Stimulated activated CD8-positive, alpha-beta memory T cell treated with anti-CD3 and anti-CD28 coated beads, Interleukin-15, amount 100 ng/mL, for 24 hours (primary cell): ENCODE measurements at places on chromosomes 2 and 18.

- no peak for DNase-seq
These were observed 326.9 kb downstream of the MEIS1 start for GRCh38 chr2:66761826-66762225.

DNA sequence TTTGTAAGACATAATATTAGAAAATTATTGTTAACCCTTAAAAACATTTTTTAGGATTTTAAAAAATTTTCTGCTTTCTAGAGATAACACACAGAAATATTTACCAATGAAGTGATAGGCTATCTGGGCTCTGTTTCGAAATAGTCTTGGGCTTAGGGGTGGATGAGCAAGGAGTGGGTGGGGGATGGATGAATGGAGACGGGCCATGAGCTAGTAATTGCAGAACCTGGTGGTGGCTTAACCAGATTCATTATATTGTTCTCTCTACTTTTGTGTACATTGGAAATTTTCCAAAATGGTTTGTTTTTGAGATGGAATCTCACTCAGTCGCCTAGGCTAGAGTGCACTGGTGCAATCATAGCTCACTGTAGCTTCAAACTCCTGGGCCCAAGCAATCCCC is 89.6 kb downstream of the TCF7L1 start:
- no peak for DNase-seq

DNA sequence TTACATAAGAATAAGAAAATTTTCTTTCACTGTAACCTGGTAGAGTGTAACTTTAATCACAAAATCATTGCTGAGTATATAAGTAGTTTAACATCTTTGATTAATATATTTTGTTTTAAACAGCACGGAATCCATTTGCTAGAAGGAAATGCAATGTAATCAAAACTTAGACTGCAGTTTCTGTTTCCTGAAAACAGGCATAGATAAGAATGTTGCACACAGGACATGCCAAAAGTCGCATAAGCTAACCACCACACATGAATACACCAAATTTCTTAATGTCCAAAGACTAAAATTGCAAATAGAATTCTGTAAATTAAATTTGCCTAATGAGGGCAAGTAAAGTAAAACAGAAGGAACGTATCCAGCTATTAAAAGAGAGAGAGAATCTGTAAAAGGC is 51.0 kb upstream of the SERPINB2 start:
- no peak for DNase-seq

GRCh38 chr2:26904839-26905238 is 56.9 kb downstream of the DPYSL5 start:
- no peak for DNase-seq

- DNase-seq = no peak
These were observed 3.1 kb upstream of the FZD5 start for GRCh38 chr2:207772844-207773205.

DNA sequence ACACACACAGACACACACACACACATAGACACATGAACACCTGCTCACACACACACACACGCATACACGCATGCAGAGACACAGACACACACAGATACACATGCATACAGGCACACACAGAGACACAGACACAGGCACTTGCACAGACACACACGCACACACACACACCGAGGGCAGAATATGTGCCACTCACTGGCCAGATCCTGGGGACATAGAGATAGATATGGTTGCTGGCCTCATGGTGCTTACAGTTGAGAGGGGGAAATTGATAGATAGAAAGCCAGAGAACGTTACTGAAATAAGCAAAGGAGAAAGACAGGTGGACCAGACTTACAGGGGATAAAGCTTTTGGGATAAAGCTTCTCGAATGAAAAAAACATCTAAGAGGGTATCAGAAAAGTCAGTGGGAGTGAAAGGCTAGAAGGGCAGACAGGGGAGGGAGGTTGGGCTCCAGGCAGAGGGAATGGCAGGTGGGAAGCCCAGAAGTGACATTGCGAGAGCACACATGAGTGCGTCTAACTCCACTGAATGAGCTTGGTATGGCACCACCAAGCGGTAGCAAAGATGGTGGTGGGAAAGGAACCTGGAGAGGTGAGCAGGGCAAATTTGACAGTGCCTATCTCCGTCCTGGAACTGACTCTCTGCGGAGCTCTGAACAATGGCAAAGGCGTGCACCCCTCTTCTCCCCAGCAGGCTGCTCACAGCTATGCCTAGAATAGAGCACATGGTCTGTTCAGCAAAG is 390.1 kb upstream of the TRIB2 start:
- DNase-seq = no peak

DNA sequence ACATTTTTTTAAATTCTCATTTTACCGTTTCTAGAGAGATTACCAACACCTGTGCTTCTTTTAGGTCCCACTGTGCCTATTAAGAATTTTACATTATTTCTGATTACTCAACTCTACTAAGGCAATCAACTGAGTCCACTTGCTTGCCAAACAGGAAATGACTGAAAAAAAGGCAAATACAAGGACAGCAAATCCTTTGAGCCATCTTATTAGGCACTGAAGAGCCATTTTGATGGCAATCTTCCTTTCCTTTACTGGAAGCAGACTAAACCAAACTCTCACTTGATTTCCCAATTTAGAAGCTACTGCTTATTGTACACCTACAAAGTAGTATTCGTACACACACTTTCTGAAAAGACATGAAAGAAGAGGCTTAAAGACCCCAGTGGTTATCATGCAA is 121.4 kb upstream of the COL3A1 start:
- DNase-seq = no peak

GRCh38 chr2:108092886-108093285 is 106.6 kb downstream of the SLC5A7 start:
- no peak for DNase-seq

DNA sequence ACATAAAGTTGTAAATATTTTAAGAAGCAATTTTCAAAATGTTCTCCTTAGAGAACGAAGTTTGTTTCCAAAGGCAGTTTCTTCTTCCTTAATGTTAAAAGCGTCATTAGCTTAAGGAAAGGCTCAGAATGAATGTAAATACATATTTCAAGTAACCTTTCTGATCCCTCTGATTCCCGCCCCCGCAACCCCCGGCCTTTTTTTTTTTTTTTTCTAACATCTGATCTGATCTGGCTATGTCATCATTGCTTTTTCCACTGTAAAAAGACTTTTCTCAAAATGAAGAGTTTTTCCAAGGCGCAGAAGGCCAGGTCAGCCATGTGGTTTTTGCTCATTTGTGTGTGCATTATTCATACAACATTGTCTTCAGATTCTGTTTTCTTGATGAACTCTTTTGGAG is 57.1 kb upstream of the MEIS1 start:
- DNase-seq = no peak

DNA sequence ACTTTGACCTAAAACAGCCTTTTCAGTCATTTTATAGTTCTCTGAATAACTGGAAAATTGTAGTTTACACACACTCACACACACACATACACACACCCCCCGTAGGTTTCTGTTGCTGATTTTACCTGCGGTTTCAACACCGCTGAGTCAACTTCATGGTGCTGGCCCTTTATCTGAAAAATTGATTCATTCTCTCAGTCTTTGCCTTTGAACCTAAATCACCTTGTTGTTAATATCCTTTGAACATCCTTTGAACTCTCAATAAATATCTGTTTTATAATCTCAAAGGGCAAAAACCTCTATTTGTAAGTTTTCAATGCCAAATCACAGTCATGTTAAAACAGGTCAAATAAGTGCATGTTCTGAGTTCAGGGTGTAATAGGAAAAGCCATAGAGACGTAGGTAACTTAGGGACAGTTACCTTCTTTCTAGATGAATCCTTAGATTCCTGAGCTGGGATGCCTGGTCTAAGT is 109.0 kb upstream of the BZW1 start:
- no peak for DNase-seq

GRCh38 chr2:235773188-235773928 is 279.5 kb downstream of the AGAP1 start:
- no peak for DNase-seq

DNA sequence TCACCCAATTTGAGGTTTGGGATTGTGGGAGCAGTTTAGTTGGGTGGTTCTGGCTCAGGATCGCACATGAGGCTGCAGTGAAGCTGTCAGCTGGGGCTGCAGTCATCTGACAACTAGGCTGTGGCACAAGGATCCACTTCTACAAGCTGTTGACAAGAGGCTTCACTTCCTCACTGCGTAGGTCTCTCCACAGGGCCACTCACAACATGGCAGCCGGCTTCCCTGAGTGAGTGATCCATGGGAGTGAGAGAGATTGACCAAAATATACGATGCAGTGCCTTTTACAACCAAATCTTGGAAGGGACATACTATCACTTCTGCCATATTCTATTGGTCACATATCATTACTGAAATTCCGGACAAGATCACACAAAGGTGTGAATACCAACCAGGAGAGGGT is 187.5 kb downstream of the DLGAP1 start:
- no peak for DNase-seq

DNA sequence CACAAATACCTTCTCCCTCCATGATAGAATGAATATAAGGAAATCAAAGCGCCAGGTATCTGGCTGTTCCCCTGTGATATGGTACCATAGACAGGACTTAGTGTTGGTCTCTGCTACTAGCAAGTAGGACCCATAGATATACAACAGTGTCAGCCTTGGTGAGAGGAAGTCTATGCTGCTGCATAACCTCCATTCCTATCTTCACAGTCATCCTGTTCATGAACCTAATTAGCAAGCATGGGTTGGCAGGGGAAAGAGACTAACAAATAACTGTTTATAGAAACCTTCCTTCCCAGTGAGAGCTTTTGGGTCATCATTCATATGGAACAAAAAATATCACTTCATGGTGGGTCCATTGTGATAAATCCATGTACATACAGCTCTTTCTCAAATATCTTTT is 188.9 kb upstream of the FAM98A start:
- no peak for DNase-seq

DNA sequence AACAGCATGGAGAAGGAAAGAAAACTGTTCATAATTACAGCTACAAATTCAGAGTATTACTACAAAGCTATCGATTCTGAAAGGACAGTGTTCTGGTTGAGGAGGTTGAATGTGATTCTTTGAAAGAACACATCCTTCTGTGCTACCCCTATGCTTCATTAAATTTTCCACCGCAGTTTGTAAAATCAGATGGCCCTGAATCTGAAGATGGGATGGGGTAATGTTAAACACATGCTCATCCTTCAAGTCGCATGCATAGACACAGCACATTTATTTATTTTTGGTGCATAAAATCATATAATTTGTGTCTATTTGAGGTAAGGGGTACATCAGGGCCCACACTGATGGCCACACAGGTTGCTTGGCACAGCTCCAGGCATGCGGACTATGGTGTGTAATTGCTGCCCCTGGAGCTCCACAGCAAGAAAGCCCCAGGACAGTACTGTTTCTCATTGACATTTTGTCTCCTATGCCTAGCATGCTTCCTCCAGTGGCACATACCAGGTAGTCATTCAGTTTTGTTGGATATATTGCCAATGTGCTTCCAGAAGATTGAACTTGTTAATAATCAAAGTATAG is 238.8 kb upstream of the TANK start:
- no peak for DNase-seq

DNA sequence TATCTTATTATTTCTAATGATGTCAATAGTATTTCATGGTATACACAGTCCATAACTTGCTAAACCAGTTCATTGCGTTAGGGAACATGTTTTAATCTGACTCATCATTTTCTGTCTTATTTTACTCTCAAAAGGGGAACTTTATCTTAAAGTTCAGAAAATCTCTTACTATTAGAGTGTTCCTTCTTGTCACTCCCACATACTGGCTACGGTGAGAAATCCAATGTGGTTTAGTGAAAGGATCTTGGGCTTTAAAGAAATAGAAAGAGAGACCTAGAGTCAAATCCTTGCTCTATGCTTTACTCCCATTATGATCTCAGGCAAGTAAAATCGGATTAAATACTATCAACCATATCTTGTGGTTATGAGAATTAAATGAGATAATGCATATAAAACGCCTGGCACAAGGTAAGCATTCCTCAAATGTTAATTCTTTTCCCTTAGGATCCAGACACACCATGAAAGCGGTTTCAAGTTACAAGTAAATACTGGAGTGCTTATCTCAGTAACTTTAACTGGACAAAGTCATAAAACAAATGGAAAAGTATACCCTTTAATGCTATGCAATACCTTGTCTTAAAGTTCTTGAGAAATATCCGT is 576.0 kb downstream of the ARHGAP15 start:
- DNase-seq = no peak

DNA sequence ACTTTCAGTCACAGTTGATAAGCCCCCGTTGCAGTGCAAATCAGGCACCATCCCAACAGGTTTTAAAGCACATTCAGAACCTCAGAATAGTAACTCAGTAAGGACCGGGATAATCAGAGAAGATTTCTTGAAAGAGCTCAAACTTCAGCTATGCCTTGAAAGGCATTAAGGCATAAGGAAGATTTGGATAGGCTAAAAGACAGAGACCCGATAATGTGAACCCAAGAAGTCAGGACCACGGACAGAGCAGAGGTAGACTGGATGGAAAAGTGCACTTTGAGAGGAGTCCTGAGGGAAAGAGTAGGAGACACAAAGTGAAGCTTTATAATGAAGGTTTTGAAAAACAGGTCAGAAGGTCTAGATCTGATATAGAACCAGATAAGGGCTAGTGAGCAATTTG is 36.9 kb upstream of the KLF7 start:
- DNase-seq = no peak

DNA sequence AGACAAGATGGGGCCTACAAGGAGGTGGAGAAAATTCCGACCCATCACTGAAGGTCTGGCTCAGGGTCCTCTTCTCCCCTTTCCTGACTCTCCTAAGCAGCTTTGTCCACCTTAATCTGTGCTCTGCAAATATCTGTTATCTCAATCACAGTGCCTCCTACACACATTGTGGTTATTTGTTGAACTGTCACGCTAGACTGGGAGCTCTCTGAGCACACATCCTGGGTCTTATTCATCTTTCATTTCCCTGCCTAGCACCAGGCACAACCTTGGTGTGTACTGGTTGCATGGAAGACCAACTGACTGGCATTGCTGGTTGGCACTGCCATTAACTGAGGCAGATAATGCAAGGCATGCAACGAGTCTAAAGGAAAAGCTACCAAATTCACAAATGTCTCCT is 122.9 kb upstream of the ST6GAL2 start:
- no peak for DNase-seq

DNA sequence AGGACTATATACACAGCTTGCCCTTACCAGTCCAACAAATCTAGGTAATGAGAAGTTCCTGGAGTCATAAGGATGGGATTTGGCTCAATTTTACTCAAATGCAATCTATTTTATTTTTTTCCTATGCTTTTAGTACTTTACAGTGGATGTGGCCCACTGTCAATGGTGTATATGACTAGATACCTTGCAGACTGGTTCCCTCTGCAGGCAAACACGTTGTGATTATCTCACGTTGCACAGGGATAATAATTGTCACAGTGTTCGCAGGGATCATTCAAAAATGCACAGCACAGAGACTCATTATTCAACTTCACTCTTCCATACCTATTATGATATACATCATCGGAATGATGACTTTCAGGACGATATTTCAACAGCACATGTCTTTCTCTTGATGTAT is 359.7 kb downstream of the MBD2 start:
- no peak for DNase-seq

GRCh38 chr2:18650221-18650620 is 60.9 kb upstream of the NT5C1B start:
- no peak for DNase-seq

- no peak for DNase-seq
These were observed 128.3 kb upstream of the SPATS2L start for GRCh38 chr2:200177971-200178911.
